ENCODE measurements at places on chromosomes 1 and 21.

DNA sequence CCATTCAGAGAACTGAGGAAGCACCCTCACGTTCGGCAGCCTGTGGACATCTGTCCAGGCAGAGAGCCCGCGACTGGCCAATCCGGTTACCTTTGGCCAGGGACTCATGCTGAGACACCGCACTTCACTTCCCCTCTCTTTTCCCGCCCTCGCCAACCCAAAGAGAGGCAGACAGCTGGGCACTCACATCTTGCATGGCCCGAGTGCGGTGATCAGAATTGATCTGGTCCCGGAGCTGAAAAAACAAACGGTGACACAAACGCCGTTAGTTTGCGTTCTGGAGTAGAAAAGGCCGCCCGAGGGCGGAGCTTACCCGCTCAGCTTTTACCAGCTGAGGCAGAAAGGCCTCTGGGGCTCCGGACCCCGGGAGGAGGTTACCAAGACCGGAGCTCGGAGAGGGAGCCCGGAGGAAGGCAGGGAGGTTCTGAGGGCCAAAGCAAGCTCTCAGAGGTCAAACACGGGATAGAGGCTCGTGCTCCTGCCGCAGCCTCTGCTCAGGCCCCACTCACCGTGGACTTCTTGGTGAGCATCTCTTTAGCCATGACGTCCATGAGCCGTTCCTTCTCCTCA, 376 bp downstream of the SF3A3 start:
- DNase-seq: no peak

DNA sequence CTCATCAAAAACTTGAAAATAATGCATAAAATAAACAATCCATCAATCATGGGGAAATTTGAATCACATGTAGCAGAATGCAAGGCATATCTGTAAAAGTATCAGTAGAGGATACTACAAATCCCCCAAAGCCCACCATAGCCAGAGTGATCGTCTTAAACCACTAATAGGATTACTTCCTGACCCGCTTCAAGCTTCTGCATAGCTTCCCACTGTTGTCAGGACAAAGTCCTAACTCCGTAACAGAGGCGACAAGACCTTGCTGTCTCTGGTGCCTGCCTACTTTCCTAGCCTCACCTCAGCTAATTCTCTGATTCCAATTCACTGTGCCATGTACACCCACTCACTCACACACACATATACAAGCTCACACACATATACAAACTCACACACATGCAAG, 161.2 kb upstream of the NFIA start:
- no peak for DNase-seq

GRCh38 chr1:225451340-225451739, 23.5 kb upstream of the LBR start:
- DNase-seq: no peak

DNA sequence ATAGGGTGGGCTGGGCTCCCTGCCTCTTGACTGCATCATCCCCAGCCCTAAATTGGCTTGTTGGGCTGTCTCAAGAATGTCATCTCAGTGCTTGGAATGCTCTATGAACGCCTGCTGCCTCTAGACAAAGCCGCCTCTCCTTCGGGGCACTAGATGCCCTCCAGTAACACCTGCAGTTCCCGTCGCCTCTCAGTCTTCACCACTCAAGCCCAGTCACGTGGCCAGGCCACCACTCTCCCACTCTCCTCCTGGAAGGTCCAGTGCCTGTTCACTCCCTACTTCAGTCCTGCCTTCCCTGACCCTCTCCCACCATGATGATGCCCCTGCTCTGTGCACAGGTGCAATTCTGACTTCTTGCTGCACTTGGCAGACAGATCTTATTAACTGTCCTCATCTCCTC, 7.0 kb downstream of the TAS1R2 start:
- DNase-seq: no peak

GRCh38 chr1:180178511-180179161, 24.0 kb downstream of the QSOX1 start:
- no peak for DNase-seq
